ENCODE measurements at places on chromosomes 5 and 9.

DNA sequence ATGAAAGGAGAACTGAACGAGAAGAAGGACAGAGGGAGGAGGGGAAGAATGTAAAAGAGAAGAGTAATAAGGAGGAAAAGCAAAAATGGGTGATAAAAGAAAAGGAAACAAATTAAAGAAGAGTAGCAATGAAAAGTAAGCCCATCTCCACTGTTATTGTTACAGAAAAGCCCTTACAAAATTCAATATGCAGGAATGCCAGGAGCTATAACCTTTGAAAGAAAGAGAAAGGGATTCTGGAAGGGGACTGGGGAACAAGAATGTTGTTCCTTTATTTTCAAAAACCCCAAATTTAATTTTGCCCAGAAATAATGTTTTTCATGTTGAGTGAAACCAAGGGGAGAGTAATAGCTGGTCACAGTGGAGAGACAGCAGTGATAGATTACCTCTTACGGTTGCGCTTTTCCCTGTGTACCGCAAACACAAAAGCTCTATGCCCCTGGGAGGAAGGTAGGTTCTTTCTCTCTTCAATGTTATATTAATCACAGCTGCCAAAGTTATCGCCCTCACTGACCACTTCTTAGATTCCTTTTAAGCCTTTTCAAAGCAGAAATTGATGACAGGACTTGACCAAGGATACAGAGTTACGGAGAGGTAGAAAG, 86.7 kb downstream of the BRINP1 start:
- no peak for DNase-seq

- DNase-seq: no peak
Observed at GRCh38 chr5:177611446-177612214, 11.7 kb downstream of the B4GALT7 start.

DNA sequence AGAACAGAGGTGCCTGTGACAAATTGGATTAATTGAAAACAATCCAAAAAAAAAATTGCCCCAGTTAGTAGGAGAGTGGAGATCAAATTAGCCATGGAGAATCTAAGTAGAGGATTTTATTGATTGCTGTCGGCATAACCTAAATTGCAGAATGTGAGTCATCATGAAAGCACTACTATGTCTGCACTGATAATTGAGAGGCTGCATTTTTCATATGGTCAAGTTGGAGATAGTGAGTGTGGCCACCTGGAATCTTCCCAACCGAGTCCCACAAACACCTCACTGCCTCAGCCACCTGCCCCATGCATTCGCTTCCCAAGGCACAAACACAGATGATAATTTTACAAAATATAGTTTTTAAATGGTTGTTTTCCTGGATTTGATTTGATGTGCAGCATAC, 123.7 kb downstream of the NTRK2 start:
- no peak for DNase-seq

DNA sequence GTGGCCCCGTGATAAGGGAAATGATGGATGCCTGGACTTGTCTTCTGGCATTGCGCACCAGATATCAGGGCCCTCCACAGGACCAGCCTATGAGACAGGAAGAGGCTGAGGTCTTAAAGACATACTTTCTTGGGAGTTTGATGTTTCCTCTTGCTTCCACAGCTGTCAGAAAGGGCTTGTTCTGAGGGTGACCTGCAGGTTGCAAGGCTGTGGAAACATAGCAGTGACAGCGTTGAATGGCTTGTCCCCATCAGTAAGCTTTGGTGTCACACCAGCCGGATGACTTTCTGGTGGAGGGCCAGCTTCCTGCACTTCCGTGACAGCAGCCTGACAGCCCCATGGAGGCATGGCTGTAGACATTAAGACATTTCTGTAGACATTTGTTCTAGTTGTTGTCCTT, 143.2 kb downstream of the C9orf152 start:
- no peak for DNase-seq

- no peak for DNase-seq
Observed at GRCh38 chr9:1096155-1096964, 46.2 kb downstream of the DMRT2 start.

GRCh38 chr5:100634937-100635534, 99.9 kb downstream of the FAM174A start:
- peak; percentile 85 for DNase-seq

DNA sequence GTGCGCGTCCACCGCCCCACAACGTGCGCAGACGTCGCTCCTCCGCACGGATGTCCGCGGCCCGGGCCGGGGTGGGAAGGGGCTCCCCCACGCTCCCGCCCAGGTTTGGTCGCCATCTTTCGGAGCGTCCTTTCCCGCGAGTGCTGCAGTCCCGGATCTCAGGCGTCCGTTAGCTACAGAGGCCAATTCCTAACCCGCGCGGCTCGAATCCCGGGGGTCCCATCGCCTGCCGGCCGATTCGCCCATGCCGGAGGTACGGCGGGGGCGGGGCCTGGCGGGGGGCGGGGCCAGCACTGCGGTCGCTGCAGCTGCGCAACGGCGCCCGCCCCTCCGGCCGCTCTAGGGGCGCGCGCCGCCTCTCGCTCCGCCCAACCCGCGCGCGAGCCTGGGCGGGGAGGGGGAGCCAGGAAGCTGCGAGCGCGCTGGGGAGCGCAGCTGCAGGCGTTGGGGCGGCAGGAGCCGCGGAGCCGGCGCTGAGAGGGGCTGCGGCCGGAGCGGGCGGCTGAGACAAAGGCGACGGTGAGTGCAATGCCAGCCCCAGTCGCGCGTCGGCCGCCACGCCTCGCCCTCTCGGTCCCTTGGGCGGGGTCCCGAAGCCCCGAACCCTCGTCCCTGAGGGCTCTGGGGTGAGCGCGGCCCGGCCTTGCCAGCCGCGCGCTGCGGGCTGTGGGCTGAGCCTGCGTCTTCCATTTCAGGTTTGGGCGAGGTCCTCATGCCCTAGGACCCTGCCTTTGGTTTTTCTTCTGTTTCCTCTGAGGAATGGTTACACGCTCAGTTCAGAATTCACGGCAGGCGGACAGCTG, at the start of gene CDC42SE2:
TSS of gene CDC42SE2 (plus strand) at position 406 of the 803 bp plus-strand sequence. CDS start 95,441 bp downstream, outside the sequence.
- DNase-seq: peak; percentile 85

DNA sequence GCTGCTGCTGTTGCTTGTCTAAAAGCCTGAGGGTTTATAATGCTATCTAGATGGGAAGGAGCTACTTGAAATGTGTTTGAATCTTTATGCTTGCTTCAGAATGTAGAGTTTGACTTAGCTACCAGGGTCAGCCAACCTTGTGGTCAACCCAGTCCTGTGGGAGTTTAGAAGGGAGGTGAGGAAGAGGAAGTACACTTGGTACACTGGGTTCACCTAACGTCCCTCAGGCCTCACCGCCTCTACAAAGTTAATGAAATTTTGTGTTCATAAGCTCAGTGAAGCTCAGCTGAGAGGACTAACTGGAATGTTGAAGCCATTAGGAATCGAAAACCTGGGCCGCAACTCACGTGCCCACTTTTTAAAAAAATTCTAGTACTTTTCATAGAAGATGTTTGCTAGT, 10.7 kb downstream of the IQGAP2 start:
- DNase-seq: no peak

- no peak for DNase-seq
Observed at GRCh38 chr9:88737031-88737430, 202.1 kb downstream of the NXNL2 start.

GRCh38 chr9:135512904-135513303, 8.3 kb upstream of the LCN1 start:
- DNase-seq: no peak

DNA sequence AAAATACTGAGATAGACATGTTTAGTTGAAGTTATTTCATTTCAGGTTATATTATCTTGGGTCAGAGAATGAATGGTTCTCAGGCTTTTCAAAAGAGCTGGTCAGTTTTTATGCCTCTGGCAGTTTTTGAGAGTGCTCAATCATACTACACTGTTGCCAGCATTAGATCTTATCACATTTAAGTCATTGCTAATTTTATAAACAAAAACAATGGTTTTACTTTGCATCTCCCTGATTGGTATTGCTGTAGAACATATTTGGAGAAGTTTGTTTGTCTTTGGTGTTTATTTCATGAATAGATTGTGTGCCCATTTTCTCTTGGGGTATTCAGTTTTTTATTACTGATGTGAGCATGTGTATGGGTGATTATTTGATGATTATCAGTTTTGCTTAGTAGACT, 1.5 kb downstream of the CATSPER3 start:
- no peak for DNase-seq

GRCh38 chr9:120561709-120562108, 18.3 kb downstream of the CDK5RAP2 start:
- no peak for DNase-seq

- DNase-seq: no peak
Observed at GRCh38 chr5:31682851-31683250, 43.9 kb downstream of the PDZD2 start.
